RPMI7951 (cell line): ENCODE measurements at places on chromosomes 4 and X. TPM values are rescaled to one million over a fixed set of nuclear protein-coding genes. Genes with fewer than 3 reads are reported as not detected.

DNA sequence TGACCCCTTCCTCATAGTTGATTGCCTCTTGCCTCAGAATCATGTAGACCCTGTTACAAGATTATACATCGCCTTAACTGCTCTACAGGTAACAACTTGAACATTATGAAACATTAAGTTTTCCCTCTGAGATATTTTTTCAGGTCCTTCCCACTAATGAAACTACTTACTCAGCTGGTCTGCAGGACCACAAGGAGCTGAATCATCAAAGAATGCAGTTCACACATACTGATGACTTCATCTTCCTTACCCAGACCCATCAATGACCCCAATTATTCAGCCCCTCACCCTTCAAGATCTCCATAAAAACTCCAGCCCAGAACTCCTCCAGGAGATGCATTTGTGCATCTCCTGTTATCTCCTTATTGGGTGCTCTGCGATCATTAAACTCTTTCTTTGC is 720.9 kb downstream of the RAPGEF2 start:
- no peak for DNase-seq

DNA sequence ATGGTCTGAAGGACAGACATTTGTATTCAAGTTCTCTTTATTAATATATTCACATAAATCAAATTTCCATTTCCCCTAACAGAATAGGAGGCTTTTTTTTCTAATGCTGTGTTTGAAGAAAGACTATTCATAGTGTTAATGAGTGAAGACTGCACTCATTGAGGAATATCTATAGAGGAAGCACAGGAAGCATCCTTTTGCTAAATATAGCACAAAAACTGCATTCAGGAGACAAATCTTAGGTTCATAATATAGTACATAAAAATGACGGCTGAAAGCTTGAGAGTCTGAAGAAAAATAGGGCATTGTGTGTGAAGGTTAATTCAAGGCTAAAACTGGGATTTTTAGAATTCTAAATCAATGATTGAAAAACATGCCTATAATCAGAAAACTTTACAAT is 50.4 kb upstream of the ANKRD50 start:
- DNase-seq, result peak; percentile 1

DNA sequence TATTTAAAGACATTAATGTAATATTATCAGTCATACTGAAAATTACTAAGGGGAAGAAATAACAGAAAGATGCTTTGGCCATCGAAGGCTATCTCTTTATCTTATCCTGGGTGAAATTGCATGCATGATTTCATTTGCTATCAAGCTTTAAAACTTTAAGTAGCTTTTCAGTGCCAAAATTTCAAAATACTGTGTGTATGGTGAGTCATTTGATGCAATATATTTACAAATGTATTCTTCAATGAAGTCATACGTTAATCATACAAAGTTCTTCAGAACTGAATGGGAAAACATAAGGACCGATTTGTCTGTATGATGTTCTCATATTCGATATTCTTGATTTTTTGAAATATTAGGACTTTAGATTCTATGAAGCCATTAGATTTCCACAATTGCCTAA is 1295.8 kb upstream of the AGA start:
- DNase-seq, result no peak

DNA sequence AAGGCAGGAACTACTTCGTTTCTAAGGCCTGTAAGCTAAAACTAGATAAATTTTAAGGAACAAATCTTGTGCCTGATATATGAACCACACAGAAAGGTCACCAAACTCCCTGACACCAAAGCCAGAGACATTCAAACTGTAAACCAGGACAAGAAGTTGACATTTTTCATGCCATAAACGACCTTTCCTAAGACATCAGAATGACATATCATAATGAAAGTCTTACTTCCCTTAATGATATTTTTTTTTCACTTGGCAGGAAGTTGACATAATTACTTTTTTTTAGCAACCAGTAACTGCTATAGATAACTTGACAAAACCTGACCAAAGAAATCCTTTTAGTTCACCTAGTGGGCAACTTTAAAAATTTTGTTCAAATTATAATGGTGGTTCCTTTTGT is 231.5 kb upstream of the AGTR2 start:
- no peak for DNase-seq

- no peak for DNase-seq
Measured at GRCh38 chr4:128866269-128866668, 56.8 kb downstream of the JADE1 start.

- peak; percentile 1 for DNase-seq
Measured at GRCh38 chrX:153635788-153636668, 11.0 kb upstream of the DUSP9 start.

The MSX1 gene
- total RNA-seq, result 6.4 and 7.6 TPM in 2 replicates

- no peak for DNase-seq
Measured at GRCh38 chr4:64882311-64883086, 473.2 kb upstream of the TECRL start.

The NDNF gene
- total RNA-seq, result not detected in 2 replicates

GRCh38 chrX:71393919-71394318 is 27.8 kb downstream of the TAF1 start:
- no peak for DNase-seq

- DNase-seq, result peak; percentile 99
Measured at GRCh38 chrX:46180258-46180687, 364.9 kb downstream of the ZNF674 start.

- no peak for DNase-seq
Measured at GRCh38 chr4:124890522-124890921, 178.0 kb upstream of the ANKRD50 start.

The COX7B gene
- total RNA-seq, result 915 and 1,058 TPM in 2 replicates

GRCh38 chrX:149495573-149496071 is 9.5 kb downstream of the IDS start:
- peak; percentile 85 for DNase-seq

The ZAR1 gene
- total RNA-seq, result 0.12 TPM in 1 of 2 replicates, not detected in the other

GRCh38 chrX:13868591-13868990 is 51.7 kb upstream of the GPM6B start:
- no peak for DNase-seq

DNA sequence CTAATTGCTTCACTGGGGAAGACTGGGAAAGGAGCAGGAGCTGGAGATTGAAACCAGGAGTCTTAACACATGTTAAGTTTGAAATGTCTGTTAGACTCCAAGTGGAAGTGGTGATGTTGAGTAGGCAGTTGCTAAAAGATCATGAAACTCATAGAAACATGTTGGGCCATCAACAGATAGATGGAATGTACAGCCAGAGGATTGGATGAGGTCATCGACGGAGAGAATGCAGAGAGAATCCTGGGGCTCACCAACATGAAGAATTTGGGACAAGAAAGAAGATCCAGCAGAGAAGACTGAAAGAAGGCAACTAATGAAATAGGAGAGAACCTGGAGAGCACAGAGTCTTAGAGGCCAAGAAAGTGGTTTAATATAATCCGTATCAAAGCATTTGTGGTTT is 19.4 kb upstream of the TSPAN5 start:
- DNase-seq, result no peak

DNA sequence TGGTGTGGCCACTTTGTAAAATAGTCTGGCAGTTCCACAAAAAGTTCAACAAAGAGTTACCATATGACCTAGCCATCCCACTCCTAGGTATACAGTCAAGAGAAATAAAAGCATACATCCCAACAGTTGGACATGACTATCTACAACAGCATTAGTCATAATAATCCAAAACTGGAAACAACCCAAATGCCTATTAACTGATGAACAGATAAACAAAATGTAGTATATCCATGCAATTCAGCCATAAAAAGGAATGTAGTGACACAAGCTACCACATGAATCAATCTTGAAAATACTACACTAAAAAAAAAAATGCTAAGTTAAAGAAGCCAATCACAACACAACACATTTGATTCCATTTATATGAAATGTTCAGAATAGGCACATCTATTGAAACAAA is 16.1 kb downstream of the MED14 start:
- DNase-seq, result peak; percentile 28

- no peak for DNase-seq
Measured at GRCh38 chr4:186920992-186921391, 197.3 kb upstream of the FAT1 start.

GRCh38 chr4:85500110-85500867 is 25.3 kb downstream of the ARHGAP24 start:
- DNase-seq, result no peak

- DNase-seq, result peak; percentile 81
Measured at GRCh38 chr4:173490817-173491528, 39.1 kb downstream of the HAND2 start.

The ARR3 gene
- not detected in 2 replicates for total RNA-seq

DNA sequence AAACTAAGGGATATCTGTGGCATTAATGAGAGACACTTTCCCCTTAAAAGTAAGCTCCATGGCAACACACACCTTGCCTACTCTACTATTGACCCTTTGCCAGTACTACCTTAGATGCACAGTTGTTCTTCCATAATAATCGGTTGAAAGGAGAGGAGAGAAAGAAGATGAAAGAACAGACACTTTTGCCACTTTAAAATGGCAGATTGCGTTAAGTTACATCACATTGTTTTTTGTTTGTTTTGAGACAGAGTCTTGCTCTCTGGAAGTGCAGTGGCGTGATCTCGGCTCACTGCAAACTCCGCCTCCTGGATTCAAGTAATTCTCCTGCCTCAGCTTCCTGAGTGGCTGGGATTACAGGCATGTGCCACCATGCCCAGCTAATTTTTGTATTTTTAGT is 239.8 kb downstream of the SCFD2 start:
- no peak for DNase-seq

The NUP62CL gene
- total RNA-seq, result 0.29 TPM in 1 of 2 replicates, not detected in the other

- peak; percentile 15 for DNase-seq
Measured at GRCh38 chr4:54169176-54169575, 59.9 kb upstream of the PDGFRA start.

The MND1 gene
- total RNA-seq, result 27.2 and 36.0 TPM in 2 replicates

GRCh38 chr4:107734120-107734519 is 14.1 kb upstream of the PAPSS1 start:
- no peak for DNase-seq

DNA sequence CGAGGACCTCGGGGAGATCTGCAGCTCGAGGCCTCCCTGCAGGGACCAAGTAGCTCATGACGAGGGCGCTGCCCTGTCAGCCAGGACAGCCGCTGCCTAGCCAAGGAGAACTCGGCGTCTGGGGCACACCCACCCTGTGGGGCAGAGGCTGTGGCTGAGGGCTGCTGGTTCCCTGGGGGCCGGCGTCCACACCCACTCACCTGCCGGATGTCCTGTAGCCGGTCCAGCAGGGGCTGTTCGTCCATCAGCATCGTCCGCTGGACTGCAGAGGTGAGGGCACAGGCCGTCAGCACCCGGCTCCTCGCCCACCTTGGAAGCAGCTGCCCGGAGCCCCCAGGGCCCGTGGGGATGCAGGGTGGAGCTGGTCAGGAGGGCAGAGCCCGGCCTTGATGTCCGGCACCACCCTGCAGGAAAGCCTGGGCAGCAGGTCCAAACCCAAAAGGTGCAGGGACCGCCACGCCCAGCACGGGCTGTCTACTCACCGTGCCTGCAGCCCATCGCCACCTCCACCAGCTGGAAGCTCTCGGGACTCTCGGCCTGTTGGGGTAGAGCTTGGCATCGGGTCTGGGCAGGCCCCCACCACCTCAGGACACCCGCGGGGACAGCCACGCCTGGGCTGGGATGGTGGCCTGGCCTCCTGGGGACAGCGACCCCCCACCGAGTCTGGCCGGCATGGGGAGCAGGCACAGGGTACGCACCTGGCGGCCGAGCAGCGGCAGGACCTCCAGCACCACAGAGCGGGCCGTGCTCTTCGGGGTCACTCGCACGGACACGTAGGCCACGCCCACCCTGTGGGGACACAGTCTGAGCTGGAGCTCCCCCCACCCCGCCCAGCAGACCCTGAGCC is 6.9 kb downstream of the DGKQ start:
- no peak for DNase-seq

The WDR17 gene
- 0.48 and 0.98 TPM in 2 replicates for total RNA-seq

GRCh38 chr4:138252551-138252950 is 10.4 kb upstream of the SLC7A11 start:
- no peak for DNase-seq

GRCh38 chr4:110540982-110541451 is 65.1 kb downstream of the ENPEP start:
- DNase-seq, result peak; percentile 46

GRCh38 chr4:5638976-5639375 is 69.4 kb downstream of the EVC2 start:
- DNase-seq, result peak; percentile 85

- no peak for DNase-seq
Measured at GRCh38 chr4:147644471-147644870, 27.3 kb downstream of the TMEM184C start.

The F8 gene
- total RNA-seq, result 0.98 and 1.9 TPM in 2 replicates

- no peak for DNase-seq
Measured at GRCh38 chr4:173046818-173047217, 121.8 kb upstream of the GALNT7 start.
